ENCODE measurements at places on chromosomes 7 and 10.

DNA sequence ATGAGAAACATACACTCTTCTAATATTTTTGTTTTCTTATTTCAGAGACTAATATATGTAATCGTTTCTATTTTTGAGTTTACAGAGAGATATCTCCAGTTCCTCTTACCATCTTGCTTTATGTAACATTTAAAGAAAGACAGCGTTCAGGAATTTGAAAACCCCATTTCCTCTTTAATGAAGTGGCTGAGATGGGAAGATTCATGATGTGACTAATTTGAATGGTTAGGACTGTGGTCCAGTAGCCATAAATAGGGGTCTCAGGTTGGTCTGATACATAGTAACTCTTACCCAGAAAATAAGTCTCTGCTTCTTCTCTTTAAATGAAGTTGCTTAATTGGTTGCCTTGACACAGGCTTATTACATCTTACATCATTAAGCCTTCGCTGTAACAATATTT, 6.9 kb downstream of the KMT2E start:
- DNase-seq = no peak

GRCh38 chr7:37215290-37215923, 233.3 kb downstream of the ELMO1 start:
- DNase-seq = no peak

GRCh38 chr10:52597189-52597863, 175.3 kb downstream of the MBL2 start:
- DNase-seq = no peak

- no peak for DNase-seq
Measured at GRCh38 chr7:96532428-96532935, 177.2 kb downstream of the SEM1 start.

DNA sequence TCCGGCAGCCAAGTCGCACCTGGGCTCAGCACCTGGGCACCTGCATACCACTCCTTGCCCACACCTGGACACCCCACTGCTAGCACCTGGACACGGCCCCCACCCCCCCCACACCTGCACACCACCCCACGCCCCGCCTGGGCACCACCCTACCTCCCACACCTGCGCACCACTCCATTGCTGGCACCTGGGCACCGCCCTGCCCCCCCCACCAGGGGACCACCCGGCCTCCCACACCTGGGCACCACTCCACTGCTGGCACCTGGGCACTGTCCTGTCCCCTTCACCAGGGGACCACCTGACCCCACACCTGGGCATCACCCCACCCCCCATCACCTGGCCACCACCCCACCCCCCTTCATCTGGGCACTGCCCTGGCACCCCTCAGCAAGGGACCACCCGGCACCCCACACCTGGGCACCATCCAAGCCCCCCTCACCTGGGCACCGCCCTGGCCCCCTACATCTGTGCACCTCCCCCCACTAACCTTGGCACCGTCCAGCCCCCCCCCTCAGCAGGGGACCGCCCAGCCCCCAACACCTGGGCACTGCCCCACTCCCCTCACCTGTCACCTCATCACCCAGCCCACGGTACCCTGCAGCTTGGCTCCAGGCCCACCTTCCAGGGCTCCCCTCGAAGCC, 33.8 kb upstream of the RNF32 start:
- DNase-seq = no peak

DNA sequence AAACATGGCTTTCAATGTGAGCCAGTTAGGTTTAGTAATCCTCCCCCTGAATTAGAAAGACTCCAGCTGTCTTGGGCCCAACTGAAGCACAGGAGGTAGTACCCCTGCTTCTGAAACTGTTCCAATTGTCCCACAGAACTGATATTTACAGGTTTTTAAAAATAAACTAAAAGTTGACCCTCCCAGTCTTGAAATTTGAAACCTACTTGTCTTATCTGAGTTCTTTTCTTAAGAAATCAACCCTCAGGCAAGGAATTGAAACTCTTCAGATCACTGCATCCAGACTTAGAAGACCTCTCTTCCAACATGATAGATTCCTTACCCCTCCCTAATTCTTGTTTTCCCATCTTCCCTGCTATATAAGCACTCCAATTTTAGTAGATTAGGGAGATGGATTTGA, 13.3 kb upstream of the ARHGAP21 start:
- no peak for DNase-seq

DNA sequence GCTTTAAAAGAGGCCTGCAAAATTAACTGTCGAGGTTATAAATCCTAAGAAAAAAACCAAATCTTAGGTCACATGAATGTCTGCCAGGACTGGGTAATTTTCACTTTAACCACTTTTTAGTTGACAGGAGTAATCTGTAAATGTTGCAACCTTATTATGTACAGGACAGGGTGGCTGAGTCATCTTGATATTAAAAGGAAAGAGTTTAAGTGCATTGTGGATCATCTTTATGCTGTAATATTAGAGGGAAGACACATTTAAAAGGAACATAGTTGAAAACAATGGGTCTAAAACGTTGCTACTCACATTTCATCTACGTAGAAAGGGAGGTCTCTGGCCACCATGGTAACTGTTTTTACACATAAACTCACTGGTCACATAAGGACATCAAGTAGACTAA, 115.5 kb downstream of the LSMEM1 start:
- DNase-seq = no peak

- DNase-seq = no peak
Measured at GRCh38 chr7:71266912-71267311, 135.0 kb downstream of the GALNT17 start.

- DNase-seq = no peak
Measured at GRCh38 chr10:101595591-101596433, 7.7 kb downstream of the DPCD start.

GRCh38 chr7:150727381-150727780, 9.8 kb upstream of the GIMAP5 start:
- DNase-seq = no peak

DNA sequence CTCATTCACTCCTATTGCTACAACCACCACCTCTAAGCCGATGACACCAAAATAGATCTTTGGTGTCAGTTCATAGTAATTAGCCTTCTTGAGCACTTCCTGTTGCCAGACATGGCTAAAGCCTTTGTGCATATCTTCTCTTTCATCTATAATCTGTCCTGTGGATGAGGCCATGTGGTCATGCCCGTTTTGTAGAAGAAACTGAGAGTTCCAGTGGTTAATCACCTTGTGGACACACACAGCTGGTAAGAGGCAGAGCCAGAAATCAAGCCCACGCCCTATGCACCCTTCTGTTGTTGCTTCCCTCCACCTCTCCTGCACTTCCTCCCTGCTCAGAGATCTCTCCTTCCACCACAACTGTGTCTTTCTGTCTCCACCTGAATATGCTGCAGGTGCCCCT, 285.1 kb upstream of the PFKP start:
- DNase-seq = no peak

DNA sequence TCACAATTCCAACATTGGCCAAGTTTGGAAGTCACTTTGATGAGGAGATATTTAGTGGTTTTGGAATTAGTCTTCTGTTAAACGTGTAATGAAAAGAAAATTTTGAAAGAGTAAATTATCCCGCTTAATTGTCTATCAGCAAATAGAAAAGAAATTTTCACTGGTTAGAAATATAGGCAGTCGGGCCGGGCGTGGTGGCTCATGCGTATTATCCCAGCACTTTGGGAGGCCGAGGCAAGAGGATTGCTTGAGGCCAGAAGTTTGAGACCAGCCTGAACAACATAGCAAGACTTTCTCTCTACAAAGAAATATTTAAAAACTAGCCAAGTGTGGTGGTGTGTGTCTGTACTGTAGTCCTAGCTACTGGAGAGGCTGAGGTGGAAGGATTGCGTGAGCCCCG, 13.4 kb downstream of the CNTNAP2 start:
- no peak for DNase-seq

DNA sequence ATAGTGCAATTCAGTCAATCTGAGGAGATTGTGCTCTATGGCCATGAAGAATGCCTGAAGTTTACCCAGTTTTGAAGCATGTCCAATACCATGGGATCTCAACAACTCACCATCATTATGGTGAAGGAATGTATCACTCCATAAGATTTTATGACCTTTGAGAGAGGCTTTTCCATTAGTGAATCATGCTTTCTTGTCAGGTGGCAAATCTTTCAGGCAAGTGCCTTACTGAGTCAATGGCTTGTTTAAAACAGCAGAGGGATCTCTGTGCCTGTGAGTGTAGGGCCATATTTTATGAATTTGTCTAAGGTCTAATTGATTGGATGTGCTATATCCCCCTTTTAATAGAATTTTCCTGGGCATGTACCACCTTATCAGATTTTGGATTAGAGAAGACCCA, 131.5 kb downstream of the CCDC7 start:
- DNase-seq = no peak

DNA sequence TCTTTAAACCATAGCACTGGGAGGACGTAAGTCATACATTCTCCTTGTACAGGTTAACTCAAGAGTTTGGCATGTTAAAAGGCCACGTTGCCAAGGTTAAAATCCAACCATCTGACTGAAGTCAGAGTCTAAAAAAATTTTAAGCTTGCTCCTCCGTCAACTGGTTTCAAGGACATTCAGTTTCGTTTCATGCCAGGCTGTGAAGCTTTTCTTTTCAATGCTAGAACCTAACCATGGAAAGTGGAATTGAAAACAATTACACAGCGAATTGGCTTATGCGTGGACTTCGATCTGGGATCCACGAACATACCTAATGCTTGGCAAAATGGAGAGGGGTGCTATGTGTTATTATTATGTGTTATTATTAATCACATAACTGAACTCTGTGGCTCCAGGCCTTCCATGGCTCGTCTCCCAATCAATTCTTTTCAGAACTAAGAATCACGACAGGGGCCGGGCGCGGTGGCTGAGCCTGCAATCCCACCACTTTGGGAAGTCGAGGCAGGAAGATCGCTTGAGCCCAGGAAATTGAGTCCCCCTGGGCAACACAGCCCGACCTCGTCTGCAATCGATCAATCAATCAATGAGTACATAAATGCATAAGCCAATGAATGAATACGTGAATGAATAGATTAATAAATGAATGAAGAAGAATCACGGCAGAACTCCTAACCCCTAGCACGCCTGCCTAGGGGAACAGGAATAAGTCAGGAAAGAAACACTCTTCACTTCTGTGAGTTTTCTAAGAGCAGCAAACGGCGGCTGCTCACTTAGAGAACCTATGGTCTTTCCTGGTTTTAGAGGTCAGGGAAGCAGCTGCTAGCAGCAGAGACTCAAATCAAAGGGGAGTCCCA, 733 bp upstream of the ARL5B start:
- no peak for DNase-seq

Measured in pulmonary artery endothelial cell (primary cell).